ENCODE measurements at places on chromosomes 5 and 9.

DNA sequence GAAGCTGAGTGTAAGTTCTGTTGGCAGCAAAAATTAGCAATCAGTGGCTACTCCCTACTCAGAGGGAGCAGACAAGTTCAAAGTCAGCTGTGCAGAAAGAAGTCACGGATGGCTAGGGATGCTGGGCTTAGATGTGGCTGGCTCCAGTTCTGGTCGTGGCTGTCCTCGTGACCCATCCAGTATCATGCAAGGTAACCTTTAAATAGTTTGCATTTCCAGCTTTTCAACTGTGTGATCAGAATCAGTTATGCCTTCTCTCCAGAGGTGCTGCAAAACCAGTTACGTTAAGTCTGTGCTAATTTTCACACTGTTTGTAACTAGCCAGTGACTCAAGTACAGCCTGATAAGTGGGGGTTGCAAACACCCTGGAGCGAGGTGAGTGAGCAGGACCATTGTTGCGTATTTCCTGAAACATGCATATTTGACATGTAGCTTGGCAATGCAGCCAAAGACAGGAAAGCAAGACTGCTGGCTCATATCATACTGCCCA, 302.4 kb downstream of the ATPSCKMT start:
- DNase-seq = no peak

- peak; percentile 73 for DNase-seq
Observed at GRCh38 chr9:98790842-98791607, 5.3 kb downstream of the ANKS6 start.

DNA sequence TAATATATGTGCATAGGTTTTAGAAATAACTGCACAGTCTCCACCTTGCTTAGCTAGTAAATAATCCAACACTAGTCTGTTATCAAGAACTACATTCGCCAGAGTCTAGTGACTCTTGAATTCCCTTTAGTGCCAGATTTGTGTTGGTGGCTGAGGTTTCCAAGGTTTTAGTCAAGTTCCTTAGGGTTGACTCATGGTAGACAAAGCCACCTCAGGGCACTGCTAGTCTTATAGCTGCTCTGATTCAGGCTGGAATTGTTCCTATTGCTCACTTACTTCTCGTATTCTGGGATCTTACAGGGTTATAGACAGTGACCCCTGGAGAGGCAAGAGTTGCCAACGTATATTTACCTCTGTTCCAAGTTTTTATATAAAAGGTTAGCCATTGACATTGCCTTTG, 1369.8 kb upstream of the CDH9 start:
- DNase-seq = no peak

DNA sequence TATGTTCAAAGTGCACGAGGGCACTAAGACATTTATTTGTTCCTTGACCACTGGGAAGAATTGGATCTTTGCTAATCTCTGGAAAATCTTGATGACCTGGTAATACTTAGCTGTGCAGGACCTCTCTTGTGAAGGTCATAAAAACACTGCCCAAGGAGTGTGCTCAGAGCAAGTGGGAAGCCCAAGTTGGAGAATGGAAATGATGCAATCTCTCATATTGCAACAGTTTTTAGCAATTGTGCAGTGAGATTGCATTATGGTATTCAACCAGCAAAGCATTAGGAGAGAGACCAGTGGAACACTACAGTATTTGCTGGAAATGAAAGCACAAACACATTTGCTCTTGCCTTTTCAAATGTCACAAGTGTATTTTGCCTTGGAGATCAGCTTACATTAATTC, 34.5 kb downstream of the TXNDC8 start:
- DNase-seq = no peak

- no peak for DNase-seq
Observed at GRCh38 chr9:92312887-92313623, 12.1 kb downstream of the NOL8 start.

All from activated CD4-positive, alpha-beta memory T cell treated with anti-CD3 and anti-CD28 coated beads, Interleukin-2, amount 10 ng/mL, durations not matched to agents 7 days and 5 days (primary cell).